ENCODE measurements at places on chromosomes 3 and 15.

- no peak for DNase-seq
Measured at GRCh38 chr15:23854203-23854911, 167.3 kb upstream of the NDN start.

GRCh38 chr3:140424726-140425125 lies 253.1 kb upstream of the TRIM42 start:
- no peak for DNase-seq

DNA sequence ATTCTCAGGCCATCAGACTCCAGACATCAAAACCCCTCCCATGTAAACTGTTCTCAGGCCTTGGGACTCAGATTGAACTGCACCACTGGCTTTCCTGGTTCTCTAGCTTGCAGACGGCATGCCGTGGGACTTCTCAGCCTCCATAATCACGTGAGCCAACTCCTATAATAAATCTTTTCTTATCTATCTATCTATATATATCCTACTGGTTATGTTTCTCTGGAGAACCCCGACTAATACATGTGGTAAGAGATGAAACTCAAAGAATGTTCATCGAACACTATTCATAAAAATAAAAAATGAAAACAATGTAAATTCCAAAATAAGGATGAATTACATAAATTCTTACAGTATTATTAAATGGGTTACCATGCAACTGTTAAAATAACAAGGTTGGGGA lies 84.5 kb upstream of the NTRK3 start:
- no peak for DNase-seq

DNA sequence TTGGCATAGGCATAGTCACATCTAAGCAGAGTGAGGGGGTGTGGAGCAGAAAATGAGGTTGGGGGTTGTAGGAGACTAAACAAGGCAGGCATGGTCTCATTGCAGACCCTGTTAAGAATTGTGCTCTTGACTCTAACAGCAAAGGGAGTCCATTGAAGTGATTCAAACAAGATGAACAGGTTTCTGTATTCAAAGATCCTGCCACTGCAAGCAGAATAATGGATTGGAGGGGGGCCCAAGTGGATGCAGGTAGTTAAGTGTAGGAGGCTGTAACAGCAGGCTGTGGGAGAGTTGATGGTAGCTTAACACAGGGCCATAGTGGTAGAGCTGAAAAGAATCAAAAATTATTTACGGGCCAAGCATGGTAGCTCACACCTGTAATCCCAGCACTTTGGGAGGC lies 34.4 kb downstream of the CASR start:
- DNase-seq = no peak
